Stimulated activated CD8-positive, alpha-beta memory T cell treated with anti-CD3 and anti-CD28 coated beads, Interleukin-7, amount 100 ng/mL, for 1 hour (primary cell): ENCODE measurements at places on chromosomes 1 and 21.

GRCh38 chr21:42763581-42764442, 110.4 kb downstream of the PDE9A start:
- no peak for DNase-seq

GRCh38 chr1:19940486-19941205, 17.2 kb upstream of the PLA2G2E start:
- no peak for DNase-seq

DNA sequence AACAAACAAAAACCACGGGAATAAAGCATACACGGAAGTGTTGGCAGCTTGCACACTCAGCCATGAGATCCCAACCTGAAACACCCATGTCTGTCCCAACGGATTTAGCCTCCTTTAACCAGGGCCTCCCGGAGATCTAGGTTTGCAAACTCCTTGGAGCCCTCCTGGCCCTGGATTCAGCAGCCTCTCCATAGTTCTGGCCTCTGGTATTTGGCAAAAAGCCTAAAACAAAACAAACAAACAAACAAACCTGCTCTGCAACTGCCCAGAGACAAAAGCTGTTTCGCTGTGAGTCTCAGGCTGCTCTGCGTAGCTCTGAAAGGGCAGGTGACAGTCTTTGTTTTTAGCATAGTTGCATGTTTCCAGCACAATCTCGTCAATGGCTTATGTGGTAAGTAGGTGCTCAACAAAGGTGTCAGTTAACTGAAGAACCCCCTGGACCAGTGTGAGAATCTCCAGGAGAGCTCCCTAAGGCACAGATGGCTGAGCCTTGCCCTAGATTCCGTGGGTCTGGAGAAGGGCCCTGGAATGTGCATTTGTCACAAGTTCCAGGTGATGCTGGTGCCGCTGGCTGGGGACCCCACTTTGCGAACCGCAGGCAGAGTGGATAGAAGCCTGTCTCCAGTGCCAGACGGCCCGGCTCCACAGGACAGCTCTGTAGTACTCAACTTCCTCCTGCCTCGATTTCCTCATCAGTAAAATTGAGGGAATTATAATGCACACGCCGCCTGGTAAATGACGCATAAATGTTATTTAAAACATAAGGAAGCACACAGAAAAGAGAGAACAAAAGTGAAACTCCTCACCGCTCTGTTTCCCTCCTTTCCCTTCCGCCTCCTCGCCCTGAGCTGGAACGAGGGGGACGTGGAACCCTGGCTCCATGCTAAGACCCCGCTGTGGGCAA, 86.2 kb downstream of the RIPK4 start:
- no peak for DNase-seq

DNA sequence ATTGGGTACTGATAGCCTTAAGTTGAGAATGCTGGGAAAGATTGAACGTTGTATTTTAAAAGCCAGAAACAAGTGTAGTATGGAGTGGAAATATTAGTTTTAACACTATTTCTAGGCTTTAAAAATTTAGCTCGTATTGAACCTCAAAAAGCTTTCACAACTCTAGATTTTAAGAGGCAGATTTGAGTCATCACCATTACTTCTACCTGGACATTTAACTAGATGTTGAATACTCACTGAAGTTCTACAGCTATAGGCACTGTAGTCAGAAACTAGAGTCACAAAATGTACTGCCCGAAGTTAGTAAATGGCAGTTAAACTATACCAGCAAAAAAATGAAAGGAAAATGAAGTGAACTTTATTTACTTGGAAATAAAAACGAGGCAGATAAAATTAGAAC, 96.5 kb downstream of the NEK7 start:
- DNase-seq: no peak

- no peak for DNase-seq
Measured at GRCh38 chr21:31924548-31924947, 51.7 kb downstream of the HUNK start.

DNA sequence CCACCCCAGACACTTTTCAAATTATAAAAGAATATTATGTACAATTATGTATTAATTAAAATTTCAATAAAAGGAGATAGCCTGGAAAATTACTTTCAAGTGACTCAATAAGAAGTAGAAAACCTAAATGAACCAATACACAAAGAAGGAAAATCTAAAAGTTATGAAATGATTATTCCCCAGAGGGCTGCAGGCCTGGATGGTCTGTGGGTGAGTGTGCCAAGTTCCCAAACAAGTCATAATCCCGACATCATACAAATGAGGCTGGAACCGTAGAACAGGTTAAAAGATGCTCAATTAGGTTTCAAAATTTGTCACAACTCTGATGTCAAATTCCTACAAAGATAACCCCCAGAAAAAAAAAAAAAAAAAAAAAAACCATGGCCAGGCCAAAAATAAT, 12.7 kb downstream of the SPATC1L start:
- DNase-seq: no peak

- DNase-seq: no peak
Measured at GRCh38 chr1:54517496-54517895, 30.5 kb upstream of the ACOT11 start.

GRCh38 chr1:91949356-91949699, at the start of gene BRDT:
Gene BRDT (plus strand): TSS chr1:91949401. CDS start chr1:91962755, 13,354 bp downstream.
- no peak for DNase-seq

DNA sequence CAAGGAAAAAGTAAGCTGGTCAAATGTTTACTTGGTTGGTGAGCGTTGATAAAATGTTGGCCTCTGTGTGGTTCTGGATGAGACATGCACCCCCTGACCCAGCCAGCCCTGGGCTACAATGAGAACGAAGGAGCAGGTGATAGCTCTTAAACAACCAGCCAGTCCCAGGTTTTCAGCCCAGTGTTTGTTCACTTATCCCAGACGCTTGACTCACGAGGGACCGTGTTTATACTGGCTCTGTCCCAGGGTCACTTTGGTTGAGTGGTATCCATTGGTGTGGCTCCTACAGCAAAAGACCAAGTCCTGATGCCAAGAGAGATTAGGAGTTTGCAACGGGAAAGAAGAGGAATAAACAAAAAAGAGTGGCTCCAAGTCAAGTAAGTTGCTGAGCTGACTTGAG, 86.9 kb downstream of the KCNJ15 start:
- DNase-seq: no peak

DNA sequence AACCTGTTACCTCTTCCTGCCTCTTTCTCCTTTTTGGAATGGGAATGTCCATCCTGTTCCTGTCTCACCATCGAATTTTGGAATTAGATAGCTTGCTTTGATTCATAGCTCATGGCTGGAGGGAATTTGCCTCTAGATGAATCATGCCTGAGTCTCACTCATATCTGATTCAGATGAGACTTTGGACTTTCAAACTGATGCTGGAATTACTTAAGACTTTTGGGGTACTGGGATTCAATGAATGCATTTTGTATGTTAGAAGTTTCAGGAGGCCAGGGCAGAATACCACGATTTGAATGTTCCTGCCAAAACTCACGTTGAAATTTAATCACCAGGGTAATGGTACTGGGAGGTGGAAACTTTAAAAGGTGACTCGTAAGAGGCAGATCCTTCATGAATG, 132.4 kb downstream of the DSCAM start:
- DNase-seq: no peak

GRCh38 chr1:162835157-162835899, 25.6 kb downstream of the CCDC190 start:
- no peak for DNase-seq

DNA sequence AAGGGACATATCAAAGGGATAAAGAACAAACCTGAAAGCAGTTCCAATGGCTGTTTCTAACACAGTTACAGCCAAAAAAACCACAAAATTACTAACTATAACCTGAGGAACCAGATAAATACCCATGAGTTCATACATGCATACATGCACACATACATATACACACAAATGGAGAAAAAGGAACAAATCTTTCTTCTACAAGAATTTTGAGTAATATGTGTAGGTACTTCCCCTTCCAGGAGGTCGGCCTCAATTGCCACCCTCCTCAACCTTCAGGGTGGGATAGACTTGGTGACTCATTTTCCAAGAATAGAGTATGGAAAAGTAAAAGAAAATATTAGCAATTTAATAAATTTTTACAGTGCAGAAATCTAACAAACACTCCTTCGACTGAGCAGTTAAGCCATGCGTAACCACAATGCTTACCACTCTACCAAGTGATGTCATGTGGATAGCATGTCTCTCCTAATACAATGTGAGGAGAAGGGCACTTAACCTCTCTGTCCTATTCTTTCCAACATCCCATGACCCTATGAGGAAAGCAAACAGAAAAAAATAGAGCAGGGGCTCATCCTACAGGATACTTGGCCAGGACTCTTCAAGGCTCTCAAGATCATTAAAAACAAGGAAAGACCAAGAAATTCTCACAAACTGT, 243.0 kb upstream of the RUNX1 start:
- DNase-seq: no peak

DNA sequence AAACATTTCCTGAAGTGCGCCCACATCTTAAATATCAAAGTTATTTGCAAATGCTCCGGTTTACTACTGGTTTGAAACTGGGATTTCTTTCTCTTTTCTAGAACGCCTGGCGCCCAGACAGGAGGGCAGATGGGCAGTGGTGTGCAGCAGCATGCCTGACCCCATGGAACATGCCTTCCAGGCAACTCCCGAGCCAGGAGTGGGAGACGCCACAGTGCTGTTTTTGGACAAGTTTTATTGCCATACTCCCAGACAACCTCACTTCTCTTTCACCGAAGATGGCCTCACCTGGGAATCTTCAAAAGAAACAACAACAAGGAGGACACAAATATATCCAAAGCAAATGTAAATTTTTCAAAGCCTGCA, 21.5 kb downstream of the UBE2G2 start:
- no peak for DNase-seq

DNA sequence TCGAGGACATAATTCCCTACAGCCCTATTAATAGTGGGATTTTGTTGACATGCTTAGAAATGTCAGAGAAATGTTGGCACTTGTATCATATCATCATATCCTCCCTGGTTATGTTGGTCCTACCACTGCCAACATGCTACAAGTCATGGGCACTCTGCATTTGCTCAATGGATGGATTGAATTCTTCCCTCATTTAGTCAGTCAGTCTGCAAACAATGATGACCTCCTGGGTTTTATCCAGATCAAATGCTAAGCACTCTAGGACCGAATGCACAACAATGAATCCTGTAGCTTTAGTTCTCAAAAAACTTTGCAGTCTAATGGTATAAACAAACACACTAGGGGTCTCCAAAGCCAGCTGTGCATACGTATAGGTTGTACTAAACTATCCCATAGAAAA, 357.2 kb upstream of the DPYD start:
- no peak for DNase-seq

- no peak for DNase-seq
Measured at GRCh38 chr1:24900486-24900849, 29.6 kb downstream of the RUNX3 start.

GRCh38 chr1:153848805-153849204, 73.6 kb downstream of the SLC27A3 start:
- no peak for DNase-seq

GRCh38 chr1:169184812-169185211, 78.3 kb downstream of the ATP1B1 start:
- DNase-seq: no peak

GRCh38 chr1:162551969-162552683, 9.4 kb upstream of the UAP1 start:
- DNase-seq: no peak

DNA sequence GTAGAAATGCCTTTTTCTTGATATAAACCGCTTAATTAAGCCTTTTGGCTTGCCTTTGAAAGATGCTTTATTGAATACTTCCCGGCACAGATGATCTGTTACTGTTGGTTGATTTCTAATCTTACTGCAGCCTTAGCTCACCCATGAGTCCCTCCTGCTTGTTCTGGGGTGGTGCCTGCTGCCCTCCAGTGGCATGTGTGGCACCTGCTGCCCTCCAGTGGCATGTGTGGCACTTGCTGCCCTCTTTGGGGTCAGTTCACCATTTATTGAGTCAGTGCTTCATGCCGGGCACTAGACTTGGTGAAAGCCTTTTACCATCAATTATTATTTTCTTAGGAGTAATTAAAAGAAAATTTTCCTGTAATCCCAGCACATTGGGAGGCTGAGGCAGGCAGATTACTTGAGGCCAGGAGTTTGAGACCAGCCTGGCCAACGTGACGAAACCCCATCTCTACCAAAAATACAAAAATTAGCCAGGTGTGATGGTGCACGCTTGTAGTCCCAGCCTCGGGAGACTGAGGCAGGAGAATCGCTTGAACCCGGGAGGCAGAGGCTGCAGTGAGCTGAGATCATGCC, 54.3 kb downstream of the ADARB1 start:
- DNase-seq: peak; percentile 64

- DNase-seq: no peak
Measured at GRCh38 chr1:214321705-214322453, 40.9 kb downstream of the SMYD2 start.

- DNase-seq: no peak
Measured at GRCh38 chr1:119027759-119028158, 39.6 kb upstream of the TBX15 start.

- no peak for DNase-seq
Measured at GRCh38 chr1:203113308-203113707, 14.2 kb upstream of the ADORA1 start.

GRCh38 chr21:22363504-22363903, 1365.3 kb downstream of the NCAM2 start:
- DNase-seq: no peak

DNA sequence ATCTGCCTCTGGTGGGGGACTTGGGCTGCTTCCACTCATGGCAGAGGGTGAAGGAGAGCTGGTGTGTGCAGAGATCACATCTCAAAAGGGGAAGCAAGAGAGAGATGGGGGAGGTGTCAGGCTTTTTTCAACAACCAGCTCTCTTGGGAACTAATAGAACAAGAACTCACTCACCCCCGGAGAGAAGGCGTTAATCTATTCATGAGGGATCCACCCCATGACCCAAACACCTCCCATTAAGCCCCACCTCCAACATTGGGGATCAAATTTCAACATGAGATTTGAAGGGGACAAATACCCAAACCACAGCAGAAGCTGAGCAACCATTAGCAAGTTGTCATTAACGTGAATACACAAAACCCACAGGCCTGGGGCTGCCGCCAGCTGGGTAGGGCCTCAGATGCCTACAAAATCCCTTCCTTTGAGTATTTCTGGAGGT, 12.0 kb upstream of the VWA5B1 start:
- DNase-seq: no peak

DNA sequence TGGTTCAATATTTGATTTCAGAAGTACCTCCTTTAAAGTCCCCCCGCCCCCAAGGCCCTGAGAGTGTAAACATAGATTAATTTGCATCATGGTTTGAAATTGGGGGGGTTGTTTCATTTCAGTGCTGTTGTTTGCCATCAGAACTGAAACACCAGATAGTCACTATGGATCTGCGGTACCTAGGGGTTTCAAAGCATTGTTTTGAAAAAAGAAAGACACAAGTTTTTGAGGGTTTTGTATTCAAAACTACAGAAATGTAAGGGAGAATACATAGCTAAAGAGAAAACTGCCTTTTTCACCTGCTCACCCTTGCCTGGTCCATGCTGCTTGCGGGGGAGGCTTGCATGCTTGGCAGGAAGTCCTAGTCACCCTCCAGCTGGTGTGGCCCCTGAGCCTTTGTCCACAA, 59.3 kb downstream of the ACP6 start:
- DNase-seq: no peak

DNA sequence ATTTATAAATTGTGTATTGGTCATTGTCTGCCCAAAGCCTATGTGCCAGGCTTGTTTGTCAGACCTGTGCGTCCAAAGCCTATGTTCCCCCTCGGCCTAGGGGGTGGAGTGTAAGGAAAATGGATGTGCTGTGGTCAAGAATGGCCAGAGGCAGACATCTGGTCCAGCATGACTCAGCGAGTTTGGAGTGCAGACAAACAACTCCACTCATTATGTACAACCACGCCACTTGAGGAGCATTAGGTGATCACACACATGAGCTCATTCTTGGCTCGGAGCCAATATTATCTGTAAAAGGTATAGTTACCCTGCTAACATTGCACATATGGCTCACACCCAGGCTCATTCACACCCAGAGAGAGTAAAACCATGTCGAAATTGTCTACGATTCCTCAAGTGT, 1047.6 kb upstream of the ADGRL4 start:
- no peak for DNase-seq
